ENCODE measurements at places on chromosomes 2 and 18. TPM values are rescaled to one million over a fixed set of nuclear protein-coding genes. Genes with fewer than 3 reads are reported as not detected.

TRIB2 gene
- polyA plus RNA-seq: 25.3 TPM

- DNase-seq: no peak
Observed at GRCh38 chr2:175947073-175947472, 55.0 kb downstream of the LNPK start.

DNA sequence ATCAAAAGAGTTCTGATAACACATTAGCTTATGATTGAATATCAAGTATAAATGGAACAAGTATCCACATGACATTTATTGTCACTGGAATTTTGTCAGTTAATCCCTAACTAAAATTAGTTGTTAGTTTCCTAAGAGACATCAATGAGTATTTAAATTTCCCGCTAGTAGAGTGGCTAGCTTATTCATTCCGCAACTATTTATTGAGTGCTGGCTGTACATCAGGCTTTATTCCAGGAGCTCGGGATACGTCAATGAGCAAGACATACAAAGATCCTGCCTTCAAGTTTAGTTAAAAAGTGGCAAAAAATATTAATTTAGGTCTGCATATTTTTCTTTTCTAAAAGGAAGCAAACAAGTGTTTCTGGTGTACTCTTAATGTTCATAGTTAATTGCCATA lies 59.3 kb downstream of the PRKRA start:
- DNase-seq: no peak

DNA sequence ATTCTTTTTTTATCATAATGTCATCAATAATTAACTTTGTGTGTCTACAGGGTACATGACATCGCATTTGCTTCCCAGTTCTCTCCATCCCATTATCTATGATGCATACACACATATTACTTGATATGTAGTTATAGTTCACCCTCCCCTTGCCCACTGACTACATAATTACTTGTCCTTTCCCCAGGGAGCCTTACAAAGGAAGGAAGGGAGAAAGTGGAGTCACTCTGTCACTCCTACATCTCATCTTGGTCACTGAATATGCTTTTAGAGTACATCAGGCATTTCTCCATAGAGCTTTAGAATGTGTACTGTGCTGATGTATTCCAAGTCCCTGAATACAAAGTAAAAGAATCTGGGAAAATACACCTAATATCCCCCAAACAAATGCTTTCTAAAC lies 6.0 kb upstream of the DTNA start:
- DNase-seq: no peak

- DNase-seq: peak; percentile 86
Observed at GRCh38 chr2:215831296-215831913, 181.9 kb downstream of the MREG start.

DNA sequence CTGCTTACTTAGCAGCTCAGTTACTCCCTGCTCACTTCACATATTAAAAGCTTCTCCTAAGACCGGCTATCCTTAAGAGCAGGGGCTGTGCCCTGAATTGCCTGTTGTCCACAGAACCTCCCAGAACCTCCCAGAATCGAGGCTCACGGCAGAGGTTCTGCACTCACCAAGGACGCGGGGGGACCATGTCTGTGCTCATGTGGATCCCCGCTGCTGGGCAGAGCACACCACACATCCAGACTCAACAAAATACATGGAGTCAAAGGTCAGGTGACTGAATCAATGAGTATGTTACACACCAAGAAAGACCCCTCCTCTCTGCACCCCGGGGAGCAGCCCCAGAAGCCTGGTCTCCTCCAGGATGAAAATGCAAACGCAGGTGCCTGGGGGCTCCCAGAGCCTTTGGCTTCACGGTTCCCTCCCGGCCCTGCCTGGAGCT lies 149.0 kb downstream of the MBP start:
- no peak for DNase-seq

DNA sequence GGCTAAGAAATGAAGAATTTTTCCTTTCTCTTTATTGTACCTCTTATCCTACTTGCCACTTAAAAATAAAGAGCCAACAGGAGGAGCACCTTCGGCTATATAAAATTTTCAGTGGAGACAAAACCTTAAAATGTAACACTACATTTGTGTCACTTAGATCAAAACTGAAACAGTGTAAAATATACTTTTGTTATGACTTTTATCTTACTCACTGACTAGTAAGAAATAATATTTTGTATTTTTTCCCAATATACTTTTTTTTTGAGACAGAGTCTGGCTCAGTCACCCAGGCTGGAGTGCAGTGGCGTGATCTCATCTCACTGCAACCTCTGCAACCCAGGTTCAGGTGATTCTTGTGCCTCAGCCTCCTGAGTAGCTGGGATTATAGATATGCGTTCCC lies 28.3 kb downstream of the KCNJ13 start:
- no peak for DNase-seq
